ENCODE measurements at places on chromosomes 16 and 17. TPM values are rescaled to one million over a fixed set of nuclear protein-coding genes. Genes with fewer than 3 reads are reported as not detected.

Gene NFATC2IP
- 96.7 TPM for total RNA-seq

Gene VKORC1
- 66.0 TPM for total RNA-seq

Gene C1QTNF8
- not detected for total RNA-seq

Gene KRT9
- not detected for total RNA-seq

Gene NUBP2
- total RNA-seq: 43.5 TPM

Gene NDE1
- 133 TPM for total RNA-seq

Gene CCDC40
- not detected for total RNA-seq

Gene IGSF6
- total RNA-seq: 0.15 TPM

Gene TP53TG3C
- total RNA-seq: not detected

Gene MVP
- 167 TPM for total RNA-seq

Gene C16orf54
- 94.6 TPM for total RNA-seq

Gene AGRP
- not detected for total RNA-seq

Gene TSPAN10
- 0.38 TPM for total RNA-seq

Gene ARHGAP44
- not detected for total RNA-seq

Gene TMIGD1
- not detected for total RNA-seq

Gene PROCA1
- 6.2 TPM for total RNA-seq

Gene AURKB
- 167 TPM for total RNA-seq

Gene COL1A1
- total RNA-seq: 0.50 TPM

Gene RASD1
- total RNA-seq: 2.0 TPM

Gene LDHD
- 0.28 TPM for total RNA-seq

Gene SEZ6
- not detected for total RNA-seq

Gene C16orf46
- total RNA-seq: 0.73 TPM

Gene WSCD1
- not detected for total RNA-seq

Gene EVPLL
- not detected for total RNA-seq

Gene CTRB1
- total RNA-seq: not detected

Gene DRC7
- not detected for total RNA-seq

Gene KIF2B
- not detected for total RNA-seq

Gene KRT25
- not detected for total RNA-seq

Gene TBC1D3L
- 19.9 TPM for total RNA-seq

Gene LYRM9
- total RNA-seq: 6.0 TPM

Gene ITGAL
- total RNA-seq: 583 TPM

Gene BPTF
- 94.5 TPM for total RNA-seq
